Stimulated activated CD8-positive, alpha-beta memory T cell treated with anti-CD3 and anti-CD28 coated beads, Interleukin-7, amount 100 ng/mL, for 48 hours (primary cell): ENCODE measurements at places on chromosomes 12 and 14.

- DNase-seq = no peak
These were observed 96.3 kb upstream of the NAV3 start for GRCh38 chr12:77734214-77734883.

- DNase-seq = no peak
These were observed 111.9 kb downstream of the SLC41A2 start for GRCh38 chr12:104846056-104846767.

DNA sequence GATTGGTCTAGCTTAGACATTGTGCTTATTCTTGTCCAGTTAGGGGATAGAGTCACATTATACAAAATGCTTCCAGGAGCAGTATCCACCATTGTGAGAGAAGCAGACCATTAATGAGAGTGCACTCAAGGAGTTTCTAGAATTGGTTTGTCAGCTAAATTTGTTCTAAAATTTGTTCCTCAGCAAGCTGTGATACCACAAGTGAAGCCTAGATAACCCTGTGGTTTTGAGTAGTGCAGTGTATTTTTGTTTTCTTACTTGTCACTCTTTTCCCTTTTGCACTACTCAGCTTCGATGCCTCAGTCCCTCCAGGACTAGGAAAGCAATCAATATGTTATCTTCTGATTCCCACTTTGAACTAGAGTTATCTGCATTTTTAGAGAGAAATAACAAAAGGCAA is 42.5 kb upstream of the AKAP6 start:
- DNase-seq = no peak

GRCh38 chr12:1796515-1797010 is 23.8 kb upstream of the LRTM2 start:
- no peak for DNase-seq

DNA sequence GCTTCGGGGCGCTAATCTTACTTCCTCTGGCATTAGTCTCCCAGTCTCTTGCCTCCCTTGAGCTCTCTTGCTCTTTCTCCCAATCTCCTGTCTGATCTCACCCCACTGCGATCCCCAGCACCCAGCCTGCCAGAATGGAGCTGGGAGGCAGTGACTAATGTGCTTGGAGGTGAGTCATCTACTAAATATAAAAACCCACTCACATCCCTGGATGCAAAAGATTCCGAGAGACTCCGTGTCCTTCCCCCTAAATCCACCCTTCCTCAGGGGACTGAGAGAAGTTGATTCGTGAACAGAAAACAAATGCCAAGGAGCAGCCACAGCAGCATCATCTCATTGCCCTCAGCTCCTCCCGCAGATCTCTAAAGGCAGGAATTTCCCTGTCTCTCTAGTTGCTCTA is 45.7 kb upstream of the KCNA5 start:
- DNase-seq = no peak

DNA sequence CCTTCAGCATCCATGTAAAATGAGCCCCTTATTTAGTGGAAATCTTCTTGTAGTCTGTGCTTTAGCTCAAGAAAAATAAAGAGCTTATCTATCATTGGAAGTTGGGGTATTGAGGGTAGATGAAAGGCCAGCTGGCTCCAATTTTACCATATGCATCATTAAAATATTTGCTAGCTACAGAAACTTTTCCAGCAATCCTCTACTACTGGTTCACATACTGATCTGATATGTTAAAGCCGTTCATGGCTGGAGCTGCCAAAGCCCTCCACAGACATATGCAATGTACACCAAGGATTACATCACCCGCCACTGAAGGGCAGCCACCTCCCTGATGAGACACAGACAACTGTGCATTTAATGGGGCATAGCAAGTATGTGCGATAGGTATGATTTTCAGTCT is 1205.3 kb downstream of the GALC start:
- DNase-seq = no peak

DNA sequence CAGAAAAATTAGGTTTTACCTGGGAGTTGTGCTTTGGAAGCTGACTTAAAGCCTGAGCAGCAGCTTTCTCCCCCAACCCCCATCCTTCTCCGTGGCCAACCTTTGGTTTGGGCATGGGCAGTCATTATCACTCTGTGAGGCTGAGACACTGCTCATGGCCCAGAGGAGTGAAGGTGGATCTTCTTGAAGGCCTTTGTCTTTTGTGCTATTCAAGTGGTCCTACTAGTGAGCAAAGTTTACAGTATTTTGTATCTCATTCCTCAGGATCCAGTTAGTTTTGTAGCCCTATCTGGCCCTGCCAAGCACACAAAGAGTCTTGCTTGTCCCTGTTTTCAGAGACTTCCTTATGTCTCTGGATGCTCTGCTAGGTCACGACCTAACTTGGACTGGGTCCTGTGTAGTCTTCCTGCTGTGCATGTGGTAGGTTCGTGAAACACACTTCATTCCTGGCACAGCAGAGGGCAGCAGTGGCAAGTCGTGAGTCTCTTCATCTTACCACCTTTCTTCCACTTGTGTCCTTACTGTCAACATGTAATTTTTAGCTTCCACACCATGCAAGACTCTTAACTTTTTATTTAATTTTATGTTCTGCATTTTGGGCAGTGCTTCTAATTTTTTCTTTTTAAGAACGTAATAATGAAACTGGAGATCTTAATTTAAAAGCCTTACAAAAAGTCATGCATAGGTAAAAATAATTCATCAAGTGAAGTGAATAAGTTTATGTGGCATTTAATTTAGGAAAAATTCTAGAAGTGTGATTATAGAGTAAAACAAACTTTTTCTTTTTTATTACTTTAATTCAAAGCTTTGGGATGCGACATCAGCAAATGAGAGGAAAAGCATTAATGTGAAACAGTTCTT is 53.7 kb downstream of the APAF1 start:
- DNase-seq = no peak

DNA sequence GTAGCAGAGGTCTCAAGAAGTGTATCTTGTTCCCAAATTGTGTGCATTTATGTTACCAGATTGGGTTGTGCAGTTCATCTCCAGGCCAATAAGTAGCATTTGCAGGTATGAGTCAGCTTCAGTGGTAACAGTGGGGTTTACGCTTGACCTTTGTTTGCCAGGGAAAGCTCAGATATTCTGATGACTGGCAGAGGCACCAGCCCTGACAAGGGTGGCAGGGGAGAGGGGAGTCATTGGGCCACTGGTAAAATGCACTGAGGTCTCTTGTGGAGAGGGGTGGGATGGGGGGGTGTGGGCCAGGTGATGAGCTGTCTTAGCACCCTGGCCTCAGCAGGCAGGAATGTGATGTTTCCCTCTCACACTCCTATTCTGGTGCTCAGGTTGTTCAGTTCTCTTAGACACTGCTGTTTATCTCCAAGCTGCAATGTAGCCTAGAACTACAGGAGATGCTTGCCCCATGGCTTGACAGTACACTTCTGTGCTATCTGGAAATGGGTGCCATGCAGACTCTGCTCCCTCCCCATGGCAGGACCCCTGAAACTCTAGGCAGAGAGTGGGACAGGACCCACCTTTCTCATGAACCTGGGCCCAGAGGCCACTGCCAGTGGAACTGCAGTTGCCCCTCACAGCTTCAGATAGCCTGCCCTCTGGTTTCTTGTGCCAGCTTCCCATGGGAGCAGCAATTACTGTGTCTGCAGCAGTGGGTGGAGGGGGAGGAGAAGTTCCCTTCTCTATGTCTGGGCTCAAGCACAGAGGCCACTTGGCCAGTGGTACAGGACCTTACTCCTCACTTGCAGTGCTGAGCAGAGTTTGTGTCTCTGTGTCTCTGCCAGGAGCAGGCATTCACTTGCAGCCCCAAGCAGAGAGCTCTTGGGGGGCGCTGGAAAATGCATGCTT is 31.9 kb downstream of the USP15 start:
- DNase-seq = no peak

DNA sequence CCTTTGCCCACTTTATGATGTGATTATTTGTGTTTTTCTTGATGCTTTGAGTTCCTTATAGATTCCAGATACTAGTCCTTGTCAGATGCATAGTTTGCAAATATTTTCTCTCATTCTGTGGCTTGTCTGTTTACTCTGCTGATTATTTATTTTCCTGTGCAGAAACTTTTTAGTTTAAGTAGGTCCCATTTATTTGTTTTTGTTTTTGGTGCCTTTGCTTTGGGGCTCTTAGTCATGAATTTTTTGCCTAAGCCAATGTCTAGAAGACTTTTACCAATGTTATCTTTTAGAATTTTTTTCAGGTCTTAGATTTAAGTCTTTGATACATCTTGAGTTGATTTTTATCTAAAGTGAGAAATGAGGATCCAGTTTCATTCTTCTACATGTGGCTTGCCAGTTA is 667.3 kb downstream of the SLC16A7 start:
- DNase-seq = no peak

- no peak for DNase-seq
These were observed 21.8 kb downstream of the CHST11 start for GRCh38 chr12:104478396-104479122.

- DNase-seq = no peak
These were observed 63.4 kb upstream of the PTGR2 start for GRCh38 chr14:73788317-73788598.

- DNase-seq = no peak
These were observed 24.2 kb upstream of the RNASE3 start for GRCh38 chr14:20866963-20867362.

DNA sequence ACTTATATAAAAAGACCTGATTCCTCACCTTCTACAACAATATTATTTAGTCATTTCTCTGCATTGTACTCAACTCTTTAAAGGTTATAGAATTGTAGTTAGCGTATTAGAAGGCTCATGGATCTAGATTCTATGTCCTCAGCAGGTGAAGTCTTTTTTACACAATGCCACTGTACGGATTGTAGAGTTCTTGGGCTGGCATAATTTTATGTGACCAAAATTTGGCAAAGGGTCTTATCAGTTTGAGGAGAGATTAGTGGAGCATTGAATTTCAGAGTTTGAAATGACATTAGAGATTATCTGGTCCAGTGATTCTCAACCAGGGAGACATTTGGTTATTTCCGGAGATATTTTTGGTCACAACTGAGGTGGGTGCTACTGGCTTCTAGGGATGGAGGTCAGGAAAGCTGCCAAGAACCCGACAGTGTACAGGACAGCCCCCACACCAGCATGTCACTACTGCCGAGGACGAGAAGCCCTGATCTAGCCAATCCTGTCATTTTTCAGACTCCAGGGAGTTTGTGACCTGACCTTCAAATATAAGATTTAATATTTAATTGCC is 63.9 kb downstream of the BICD1 start:
- no peak for DNase-seq

- no peak for DNase-seq
These were observed 3.6 kb upstream of the NINJ2 start for GRCh38 chr12:666766-667308.

DNA sequence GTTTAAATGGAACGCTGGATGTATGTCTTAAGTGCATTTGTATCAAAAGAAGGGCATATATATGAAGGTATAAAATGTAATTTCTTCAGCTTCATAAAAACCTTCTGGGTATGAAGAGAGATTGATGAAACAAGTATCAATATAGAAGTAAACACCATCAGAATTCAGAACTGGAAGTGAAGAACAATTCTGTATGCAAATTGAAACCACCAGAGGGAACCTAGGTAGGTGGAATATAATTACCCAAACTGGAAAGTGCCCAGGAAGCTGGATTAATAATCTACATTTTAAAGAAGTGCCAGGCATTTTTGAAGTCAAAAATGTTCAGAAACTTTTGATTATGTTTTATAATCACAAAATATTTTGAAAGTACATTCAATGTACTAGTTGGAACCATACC is 336.2 kb upstream of the GARIN6 start:
- no peak for DNase-seq

DNA sequence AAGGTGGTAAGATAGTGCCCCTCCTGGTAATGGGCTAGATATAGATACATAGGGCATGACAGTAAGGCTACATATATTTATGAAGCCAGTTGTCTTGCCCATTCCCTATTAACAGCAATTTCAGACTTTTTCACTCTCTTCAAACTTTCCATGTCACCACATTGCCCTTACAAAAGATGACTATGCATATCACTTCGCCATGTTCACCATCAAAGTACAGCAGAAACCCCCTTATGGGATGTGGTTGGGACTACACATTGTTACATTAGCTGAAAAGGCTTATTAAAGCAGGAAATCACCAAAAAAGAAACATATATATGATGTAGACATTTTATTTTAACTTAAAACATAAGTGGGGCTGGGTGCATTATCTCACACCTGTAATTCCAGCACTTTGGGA is 9.8 kb upstream of the SMCO2 start:
- DNase-seq = no peak

GRCh38 chr14:36690311-36691040 is 28.8 kb downstream of the PAX9 start:
- no peak for DNase-seq

DNA sequence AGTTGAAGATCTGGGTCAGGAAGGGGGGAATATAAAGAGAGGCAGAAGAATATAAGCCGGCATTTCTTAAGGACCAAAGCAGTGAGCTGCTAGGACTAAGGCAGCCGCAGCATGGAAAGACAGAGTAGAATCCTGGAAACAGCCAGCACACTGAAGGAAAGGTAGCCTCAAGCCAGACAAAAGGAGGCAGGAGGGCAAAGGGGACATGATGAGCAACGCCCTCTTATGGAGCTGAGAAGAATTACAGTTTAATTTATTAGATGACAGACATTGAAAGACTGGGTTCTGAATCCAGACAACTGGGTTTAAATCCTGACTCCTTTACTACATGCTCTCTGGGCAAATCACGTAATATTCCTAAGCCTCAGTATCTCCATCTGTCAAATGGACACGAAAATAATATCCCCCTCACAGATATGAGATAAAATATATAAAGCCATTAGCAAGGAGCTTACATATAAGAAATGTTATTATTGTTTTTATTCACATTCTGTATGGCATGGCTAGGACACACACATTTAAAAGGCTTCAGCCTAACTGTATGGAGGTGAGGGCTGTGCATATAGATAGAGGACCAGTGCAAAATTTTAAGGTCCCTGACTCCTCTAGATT is 8.1 kb upstream of the PCED1B start:
- no peak for DNase-seq

DNA sequence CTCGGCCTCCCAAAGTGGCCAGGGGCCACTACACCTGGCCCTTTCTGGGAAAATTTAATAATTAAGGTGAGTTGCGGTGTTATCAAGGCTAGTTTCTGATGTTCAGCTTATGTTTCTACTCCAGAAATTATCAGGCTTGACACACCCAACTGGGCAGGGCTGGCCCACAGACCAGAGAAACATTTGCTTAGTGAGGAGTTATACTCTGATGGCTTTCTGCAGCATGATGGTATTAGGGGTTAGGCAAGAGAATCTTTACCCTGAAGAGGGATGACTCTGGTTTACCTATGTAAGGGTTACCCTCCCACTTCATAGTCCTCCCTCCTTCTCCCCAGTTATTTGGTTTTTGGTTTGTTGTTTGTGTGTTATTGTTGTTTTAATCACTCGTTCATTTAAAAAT is 24.5 kb upstream of the HECTD1 start:
- no peak for DNase-seq

- DNase-seq = no peak
These were observed 1.0 kb downstream of the FAIM2 start for GRCh38 chr12:49902399-49903350.

- DNase-seq = no peak
These were observed 82.6 kb upstream of the HMGA2 start for GRCh38 chr12:65741656-65742017.

- DNase-seq = no peak
These were observed 6.4 kb upstream of the GAS2L3 start for GRCh38 chr12:100566887-100567637.

- no peak for DNase-seq
These were observed 774 bp downstream of the SERPINA11 start for GRCh38 chr14:94451826-94452225.
